EH (cell line): ENCODE measurements at places on chromosomes 4 and X.

- no peak for DNase-seq
Observed at GRCh38 chr4:111748157-111748556, 397.1 kb upstream of the FAM241A start.

DNA sequence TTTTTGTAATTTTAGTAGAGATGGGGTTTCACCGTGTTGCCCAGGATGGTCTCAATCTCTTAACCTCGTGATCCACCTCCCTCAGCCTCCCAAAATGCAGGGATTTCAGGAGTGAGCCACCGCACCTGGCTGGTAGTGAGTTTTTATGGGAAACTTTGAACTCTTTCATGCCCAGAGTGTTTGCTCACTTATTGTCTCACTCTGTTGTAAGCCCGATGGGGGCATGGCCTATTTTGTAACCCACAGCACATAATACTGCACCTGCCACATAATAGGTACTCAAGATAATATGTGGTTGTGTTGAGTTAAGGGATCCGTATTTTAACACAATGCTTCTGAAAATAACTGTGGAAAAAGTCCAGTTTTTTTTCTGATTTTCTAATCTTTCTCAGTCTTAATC lies 109.6 kb upstream of the GIMD1 start:
- DNase-seq, result no peak

- DNase-seq, result peak; percentile 66
Observed at GRCh38 chr4:84750260-84750959, 167.5 kb downstream of the CDS1 start.

DNA sequence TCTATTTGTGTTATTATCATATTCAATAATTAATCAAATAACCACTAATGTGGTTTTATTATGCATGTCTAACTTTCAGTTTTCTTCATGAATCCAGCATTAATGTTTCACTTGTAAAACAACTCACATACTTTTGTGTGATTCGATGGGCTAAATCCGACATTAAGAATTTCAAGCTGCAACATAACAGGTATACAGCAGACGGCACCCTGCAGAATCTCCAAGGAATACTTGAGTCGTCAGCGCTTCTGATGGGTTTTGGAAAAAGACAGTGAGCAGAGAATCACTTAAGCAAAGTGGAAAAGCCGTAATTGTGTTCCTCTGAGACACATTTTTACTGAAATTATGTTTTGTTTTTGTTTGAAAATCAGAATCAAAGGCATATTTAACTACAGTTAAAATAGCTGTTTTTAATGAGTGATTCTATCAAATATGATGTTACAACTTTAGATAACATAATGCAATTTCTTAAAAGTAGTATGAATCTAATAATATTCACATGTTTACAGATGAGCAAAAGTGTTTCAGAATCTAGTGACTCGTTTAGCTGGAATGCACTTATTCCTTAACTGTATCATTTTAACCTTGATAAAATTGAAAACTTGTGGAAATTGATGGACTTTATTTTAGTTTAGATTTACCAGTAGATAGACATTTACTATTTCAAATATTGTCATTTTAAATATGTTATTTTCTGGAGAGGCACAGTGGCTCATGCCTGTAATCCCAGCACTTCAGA lies 514.8 kb downstream of the CCSER1 start:
- DNase-seq, result no peak

- no peak for DNase-seq
Observed at GRCh38 chr4:82965763-82966162, 44.9 kb downstream of the LIN54 start.
